ENCODE measurements at places on chromosomes 5 and 9. TPM values are rescaled to one million over a fixed set of nuclear protein-coding genes. Genes with fewer than 3 reads are reported as not detected.

DNA sequence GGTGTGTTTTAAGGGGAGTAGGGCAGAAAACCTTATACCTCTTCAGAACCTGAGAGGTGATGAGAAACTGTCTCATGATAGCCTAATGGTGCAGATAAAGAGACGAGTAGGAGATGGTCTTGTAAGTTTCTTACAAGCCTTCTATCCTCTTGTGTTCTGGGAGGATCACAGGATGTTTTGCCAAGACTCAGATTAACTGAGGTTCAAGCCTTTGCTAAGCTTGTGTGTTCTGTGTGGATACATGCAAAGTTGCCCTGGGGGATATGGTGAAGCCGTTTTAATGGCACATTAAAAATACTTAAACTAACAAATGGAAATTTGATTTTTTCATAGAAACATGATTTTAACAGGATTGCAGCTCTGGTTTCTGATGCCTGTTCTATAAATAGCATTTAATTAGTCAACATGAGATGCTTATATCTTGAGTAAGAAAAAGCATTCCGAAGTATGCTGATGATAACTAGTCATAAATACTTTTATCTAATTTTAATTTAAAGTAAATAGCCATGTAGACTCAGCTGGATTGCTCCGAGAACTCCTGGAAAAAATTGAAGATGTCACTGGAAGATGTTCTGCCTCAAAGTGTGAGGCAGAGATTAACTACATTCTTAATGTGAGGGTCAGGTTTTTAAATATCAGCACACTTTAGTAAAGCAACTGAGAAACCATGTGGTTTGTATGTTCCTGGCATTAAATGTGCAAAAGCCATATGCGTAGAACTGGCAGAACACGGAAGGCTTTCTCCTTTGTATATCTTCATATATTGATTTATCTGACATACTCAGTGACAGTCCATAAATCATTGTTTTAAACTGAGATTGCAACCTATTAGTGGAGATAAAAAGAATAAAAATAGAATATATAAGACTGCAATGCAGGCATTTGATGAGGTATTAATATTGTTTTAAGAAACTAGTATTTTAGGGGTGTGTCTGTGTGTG, 53.7 kb downstream of the IPO11 start:
- DNase-seq: no peak

ACTL7A gene
- not detected for total RNA-seq

- no peak for DNase-seq
These were observed 7.0 kb downstream of the TRMT10B start for GRCh38 chr9:37760416-37761161.

GRCh38 chr5:181235689-181236366, 7.9 kb downstream of the RACK1 start:
- no peak for DNase-seq

DNA sequence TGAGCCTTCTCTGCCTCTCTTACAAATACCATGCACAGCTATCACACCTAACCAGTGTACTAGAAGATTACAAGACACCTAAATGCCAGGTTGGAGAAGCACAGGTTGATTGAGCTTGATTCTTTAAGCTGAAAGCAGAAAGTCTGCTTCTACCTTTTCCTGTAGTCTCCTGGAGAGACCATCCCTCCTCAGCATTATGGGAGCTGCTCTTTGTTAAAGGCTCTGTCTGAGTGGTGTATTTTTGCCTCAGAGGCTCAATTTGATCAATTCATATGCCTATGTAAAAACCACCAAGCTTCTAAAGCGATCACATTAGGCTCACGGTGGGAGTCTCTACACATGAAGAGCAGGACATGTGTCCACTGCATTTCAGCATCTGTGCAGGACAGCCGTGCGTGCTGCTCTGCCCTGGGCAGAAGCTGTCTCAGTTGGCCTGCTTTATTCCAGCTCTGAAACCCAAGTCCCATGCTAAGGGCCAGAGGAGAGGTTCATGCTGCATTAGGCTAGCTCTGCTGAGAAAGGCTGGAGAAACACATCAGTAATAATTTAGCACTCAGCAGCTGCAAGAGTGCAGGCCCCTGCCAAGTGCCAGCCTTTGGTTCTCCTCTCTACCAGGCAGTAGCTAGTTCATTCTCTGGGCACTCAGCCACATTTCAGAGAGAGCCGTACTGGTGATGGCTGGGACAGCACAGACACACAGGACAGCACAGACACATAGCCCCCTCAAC, 41.7 kb downstream of the TMEM167A start:
- no peak for DNase-seq

- DNase-seq: no peak
These were observed 1.4 kb downstream of the ERGIC1 start for GRCh38 chr5:172835290-172835993.

BRIX1 gene
- total RNA-seq: 46.6 TPM

NXNL2 gene
- 1.4 TPM for total RNA-seq

DNA sequence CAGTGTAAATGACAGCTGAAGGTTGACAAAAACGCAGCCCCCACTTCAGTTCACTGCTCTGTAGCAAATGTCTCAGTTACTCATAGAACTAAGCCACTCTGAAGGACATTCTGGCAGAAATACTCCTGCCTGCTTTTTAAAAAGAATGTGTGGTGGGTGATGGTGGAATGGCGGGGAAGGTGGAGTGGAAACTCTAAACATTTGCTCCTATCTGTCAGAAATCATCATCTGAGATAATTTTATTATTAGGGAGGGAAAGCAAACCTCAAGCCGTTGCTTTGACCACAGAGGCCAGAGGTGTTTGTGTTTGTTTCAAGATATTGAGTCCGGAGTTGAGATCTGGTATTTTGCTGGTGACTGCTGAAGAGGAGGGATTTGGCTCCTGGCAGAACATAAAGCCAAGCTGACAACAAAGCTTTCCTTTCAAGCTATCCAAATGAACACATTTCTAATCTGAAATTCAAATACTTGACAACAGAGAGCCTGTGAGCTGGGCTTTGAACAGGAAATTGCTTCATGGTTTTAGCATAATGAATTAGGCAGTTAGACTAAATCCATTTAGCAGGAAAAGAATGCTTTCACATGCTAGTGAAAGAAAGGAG, 362.7 kb downstream of the CSNK1G3 start:
- no peak for DNase-seq

CCL27 gene
- total RNA-seq: 0.95 TPM

ST8SIA4 gene
- total RNA-seq: 0.41 TPM

GRCh38 chr5:10564838-10565784, 1.2 kb downstream of the ANKRD33B start:
- DNase-seq: no peak

DNA sequence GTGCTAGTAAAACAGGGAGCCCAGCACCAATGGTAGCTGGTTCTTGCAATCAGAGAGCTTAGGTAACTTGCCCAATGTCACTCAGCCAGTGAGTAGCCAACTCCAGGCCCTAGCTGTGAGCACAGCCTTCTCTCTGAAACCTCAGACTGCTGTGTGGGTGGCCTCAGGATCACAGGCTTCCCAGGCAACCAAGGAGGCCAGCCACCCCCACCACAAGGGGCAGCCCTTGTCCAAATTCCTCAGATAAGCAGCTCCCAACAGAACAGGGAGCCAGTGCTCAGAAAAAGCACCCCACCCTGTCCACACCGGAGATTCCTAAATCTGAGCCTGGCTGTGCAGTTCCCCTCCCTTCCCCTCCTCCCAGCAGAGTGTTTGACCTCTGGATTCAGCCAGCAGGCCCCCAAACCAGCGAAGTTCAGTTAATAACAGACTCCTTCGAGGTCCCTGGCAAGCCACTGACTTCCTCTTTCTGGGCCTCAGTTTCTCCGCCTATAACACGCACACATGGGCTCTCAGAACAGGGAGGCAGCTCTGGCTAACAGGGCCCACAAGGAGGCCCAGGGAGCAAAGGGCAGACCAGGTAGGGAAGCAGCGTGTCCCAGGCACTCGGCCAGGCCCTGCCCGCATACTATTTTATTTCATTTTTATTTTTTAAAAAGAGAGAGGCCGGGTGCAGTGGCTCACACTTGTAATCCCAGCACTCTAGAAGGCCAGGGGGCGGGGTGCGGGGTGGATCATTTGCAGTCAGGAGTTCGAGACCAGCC, 2.7 kb downstream of the EEIG1 start:
- no peak for DNase-seq

OTP gene
- total RNA-seq: 0.05 TPM

GARNL3 gene
- total RNA-seq: 11.5 TPM

- no peak for DNase-seq
These were observed 543 bp downstream of the ST8SIA4 start for GRCh38 chr5:100902440-100903038.

EDIL3 gene
- 17.6 TPM for total RNA-seq

DNA sequence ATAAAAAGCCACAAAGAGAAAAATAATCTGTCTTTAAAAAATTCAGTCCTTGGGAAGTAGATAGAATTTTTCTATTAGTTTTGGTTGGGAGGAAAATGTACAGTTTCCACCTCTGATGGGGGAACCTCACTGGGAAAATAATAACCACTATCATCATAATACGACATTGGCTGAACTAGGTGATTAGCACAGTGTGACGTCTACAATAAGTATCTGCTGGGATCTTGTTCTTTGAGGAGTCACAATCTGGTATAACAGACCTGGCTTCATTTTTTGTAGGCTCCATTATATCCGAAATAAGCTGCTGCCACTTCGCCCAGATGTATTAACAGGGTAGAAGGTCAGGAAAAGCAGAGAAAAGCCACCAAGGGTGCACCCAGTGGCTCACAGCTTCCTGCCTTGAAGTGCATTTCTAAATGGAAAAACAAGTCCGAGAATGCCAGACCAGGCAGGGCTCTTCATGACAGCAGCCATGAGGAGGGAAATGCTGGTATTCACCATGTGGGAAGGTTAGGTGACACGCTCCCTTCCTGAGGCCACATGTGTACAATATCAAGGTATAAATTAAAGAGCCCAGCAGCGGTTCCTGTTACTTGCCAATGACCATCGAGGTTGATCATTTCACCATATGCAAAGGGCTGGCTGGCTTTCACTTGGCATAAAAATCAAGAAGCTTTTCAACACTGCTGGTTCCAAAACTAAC, 152.8 kb downstream of the PRELID2 start:
- no peak for DNase-seq

GRCh38 chr5:142636093-142636492, 49.8 kb downstream of the FGF1 start:
- no peak for DNase-seq

DNA sequence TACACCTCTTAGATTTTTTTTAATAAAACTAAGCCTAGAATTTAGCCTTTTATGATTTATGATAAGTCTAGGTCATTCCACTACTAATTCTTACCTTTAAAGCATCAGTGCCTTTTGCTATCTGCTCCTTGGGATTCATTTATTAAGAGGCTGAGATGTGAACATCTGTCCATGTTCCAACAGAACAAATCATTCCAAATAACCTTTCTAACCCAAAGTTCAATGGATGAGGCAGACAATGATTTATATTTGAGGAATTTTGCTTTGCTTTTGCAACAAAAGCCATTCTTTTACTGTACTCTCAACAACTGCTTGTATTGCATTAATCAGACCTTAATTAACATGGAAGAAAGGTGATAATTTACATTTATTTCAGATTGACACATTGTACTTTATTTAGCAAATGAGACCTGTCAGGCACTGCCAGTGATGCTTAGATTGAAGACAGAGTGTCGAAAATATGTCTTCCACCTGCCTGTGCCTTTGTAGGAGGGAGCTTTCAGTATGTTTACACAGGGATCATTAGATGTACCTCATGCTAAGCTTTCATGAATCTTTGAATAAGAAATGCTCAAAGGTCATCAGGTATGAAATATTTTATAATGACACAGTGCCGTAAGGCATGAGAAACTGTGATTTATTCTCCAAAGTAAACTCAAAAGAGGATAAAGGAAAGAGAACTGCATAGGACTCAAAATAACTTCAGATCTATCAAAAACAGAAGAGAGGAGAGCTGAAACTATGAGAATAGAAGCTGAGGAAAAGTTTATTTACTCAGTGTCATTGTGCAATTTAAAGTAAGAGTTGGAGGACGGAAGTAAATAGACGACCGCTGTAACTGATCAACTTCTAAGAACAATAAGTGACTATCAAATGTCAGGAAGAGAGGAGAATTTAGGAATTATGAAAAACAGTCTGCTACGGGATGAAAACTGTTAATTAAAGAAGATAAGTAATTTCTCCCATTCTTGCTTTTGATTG, 36.7 kb upstream of the IZUMO3 start:
- DNase-seq: no peak

TAS2R1 gene
- not detected for total RNA-seq

- no peak for DNase-seq
These were observed 433.5 kb downstream of the KIAA0825 start for GRCh38 chr5:94184870-94185269.

SLC31A1 gene
- 17.6 TPM for total RNA-seq

UTP15 gene
- 38.8 TPM for total RNA-seq

DNA sequence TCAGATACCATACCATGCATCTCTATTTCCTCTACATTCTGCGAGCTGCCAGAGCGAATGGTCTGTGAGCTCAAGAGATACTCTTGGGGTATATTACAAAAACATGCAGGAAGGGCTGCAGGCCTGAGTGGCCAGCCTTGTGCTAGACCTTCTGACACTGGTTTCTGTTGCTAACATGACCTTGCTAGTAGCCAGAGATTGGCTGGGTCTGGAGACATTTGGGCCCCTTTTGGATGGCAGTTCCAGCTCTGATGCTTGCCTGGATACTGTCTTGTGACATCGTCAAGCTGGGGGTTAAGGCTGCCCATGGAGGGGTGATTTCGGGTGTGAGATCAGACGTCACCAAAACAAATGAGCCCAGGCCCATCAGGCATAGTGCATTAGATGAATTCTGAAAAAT, 56.1 kb upstream of the FSTL4 start:
- no peak for DNase-seq

- DNase-seq: no peak
These were observed 41.9 kb downstream of the CDK7 start for GRCh38 chr5:69276422-69277174.

GRCh38 chr5:33080287-33080686, 360.5 kb upstream of the TARS1 start:
- no peak for DNase-seq

DNA sequence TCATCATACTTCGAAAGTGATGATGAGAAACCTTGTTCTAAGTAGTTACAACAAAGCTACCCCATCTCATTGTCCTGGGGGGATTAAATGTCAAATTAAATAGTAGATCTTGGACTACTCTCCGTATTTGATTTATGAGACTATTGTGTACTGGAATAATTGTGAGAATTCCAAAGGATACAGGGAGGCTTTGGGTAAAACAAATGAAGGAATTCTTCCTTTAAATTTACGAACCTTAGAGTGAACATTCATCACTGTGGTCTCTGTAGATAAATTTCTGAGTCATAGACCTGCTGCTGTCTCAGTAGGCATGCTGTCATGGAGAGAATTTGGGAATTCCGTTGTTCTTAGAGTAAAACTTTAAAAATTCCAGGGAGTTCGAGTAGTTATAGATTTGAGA, 836.2 kb downstream of the DNAH5 start:
- no peak for DNase-seq

DNA sequence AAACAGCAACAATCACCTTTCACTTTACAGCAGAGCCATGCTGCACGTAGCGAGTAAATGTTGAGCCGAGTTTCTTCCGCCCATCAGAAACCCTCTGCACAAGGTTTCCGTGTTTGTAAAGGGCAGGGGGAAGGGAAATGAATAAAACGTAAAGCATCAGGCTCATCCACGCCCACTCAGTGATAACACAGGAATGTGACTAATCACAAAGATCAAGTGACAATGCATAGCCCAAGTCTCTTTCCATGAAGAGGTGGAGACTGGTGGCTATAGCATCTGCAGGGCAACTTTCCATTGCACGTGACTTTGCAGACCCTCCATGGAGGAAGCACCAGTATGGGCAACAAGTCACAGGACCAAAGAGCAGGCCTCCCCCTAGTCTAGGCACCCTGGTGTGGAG, 56.6 kb downstream of the CAMSAP1 start:
- DNase-seq: no peak

- DNase-seq: no peak
These were observed 57.5 kb downstream of the HMGCS1 start for GRCh38 chr5:43255704-43256103.

Measured in Panc1 (cell line).